ENCODE measurements at places on chromosomes 1 and 21. TPM values are rescaled to one million over a fixed set of nuclear protein-coding genes. Genes with fewer than 3 reads are reported as not detected.

IVL gene
- total RNA-seq = not detected

IGSF8 gene
- total RNA-seq = 31.6 TPM

MROH7 gene
- 0.05 TPM for total RNA-seq

CDK18 gene
- total RNA-seq = 1.1 TPM

SERINC2 gene
- 0.10 TPM for total RNA-seq

ZNF648 gene
- total RNA-seq = not detected

CLCNKB gene
- not detected for total RNA-seq

GRCh38 chr1:41486053-41486370 is 1.5 kb upstream of the EDN2 start:
- no peaks in the 10 kb centered on the region for H3K36me3 ChIP-seq
- no peak overlapping the region for H3K4me3 ChIP-seq

DNA sequence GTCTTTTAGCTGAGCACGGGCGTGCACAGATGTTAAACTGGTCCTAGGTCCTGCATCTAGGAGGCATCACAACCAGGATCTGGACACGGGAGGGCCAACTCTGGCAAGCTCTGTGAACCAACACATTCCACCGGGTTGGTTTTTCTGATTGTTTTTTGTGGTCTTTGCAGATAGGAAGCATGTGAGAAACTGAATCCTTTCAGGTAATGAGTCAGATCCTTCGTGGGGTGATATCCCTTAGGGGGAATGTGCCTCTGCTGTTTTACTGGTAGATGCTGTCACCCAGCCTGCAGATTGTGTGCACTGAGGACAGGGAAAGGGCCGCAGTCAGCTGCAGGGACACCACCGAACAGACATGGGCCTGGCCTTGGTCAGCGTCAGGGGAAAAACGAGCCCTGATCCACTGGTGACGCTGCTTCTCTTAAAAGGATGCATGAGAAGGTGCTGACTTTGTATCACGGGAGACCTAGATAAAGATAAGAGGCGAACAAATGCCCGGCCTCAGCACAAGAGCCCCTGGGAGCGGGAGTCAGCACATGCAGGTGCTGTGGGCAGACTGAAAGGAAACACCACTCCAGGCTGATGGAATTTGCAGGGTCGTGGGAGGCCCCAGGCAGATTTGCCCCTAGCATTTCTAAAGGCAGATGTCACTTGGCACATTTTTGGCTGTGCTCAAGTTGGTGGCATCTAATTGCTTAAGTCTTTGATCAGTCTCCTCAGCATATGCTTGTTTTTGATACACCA is 51.1 kb downstream of the DOP1B start:
- H3K27me3 ChIP-seq = no peaks in the 10 kb centered on the region
- no peak overlapping the region for H3K4me3 ChIP-seq
- H3K36me3 ChIP-seq = peaks cover 33% of the 10 kb centered on the region
- no peak for DNase-seq

- H3K4me3 ChIP-seq = no peak overlapping the region
- H3K4me1 ChIP-seq = peaks cover 4% of the 10 kb centered on the region
- no peaks in the 10 kb centered on the region for H3K27me3 ChIP-seq
- H3K27ac ChIP-seq = no peak overlapping the region
- no peak for DNase-seq
- peaks cover 52% of the 10 kb centered on the region for H3K36me3 ChIP-seq
Measured at GRCh38 chr1:236854605-236854983, 59.5 kb downstream of the MTR start.

GRCh38 chr1:94737124-94737998 is 82.8 kb upstream of the SLC44A3 start:
- no peak overlapping the region for H3K4me3 ChIP-seq
- DNase-seq = no peak

DNA sequence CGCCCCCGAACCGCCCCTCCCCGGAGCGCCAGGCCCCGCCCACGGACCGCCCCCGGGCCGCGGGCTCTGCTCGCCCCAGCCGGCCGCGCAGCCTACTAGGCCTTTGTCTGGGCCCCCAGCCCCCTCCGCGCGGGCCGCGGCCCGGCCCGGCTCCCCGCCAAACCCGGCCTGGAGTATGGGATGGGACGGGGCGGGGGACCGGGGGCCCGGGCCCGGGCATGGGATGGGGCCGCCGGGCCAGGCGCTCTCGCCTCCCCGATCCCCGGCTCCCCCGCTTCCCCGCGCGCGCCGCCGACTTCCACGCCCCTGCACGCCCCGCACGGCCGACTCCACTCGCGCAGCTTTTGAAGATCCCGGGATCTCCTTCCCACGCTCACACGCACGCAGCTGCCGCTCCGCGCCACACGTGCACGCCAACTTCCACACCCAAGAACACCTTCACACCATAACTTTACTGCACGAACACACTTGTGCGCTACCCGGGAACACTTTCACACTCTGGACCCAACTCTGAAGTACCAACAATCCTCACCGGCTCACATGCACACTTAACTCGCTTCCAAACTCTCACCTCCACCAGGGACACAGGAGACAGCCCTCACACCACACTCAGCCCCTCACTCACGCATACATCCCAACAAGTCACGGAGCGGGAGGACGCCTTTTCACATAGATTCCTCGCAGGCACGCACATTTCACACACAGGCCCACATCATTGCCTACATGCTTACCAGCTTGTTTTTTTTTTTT is 437 bp upstream of the HSPG2 start:
- peaks cover 6% of the 10 kb centered on the region for H3K4me1 ChIP-seq
- H3K4me3 ChIP-seq = peak overlapping the region; percentile 76
- DNase-seq = peak; percentile 56
- H3K27me3 ChIP-seq = peaks cover 38% of the 10 kb centered on the region
- H3K27ac ChIP-seq = no peak overlapping the region

GRCh38 chr1:178004926-178005391 is 35.1 kb upstream of the SEC16B start:
- no peaks in the 10 kb centered on the region for H3K4me1 ChIP-seq
- no peak overlapping the region for H3K4me3 ChIP-seq
- no peaks in the 10 kb centered on the region for H3K27me3 ChIP-seq
- no peaks in the 10 kb centered on the region for H3K36me3 ChIP-seq
- H3K27ac ChIP-seq = no peak overlapping the region

GRCh38 chr1:160853754-160854153 is 8.9 kb downstream of the CD244 start:
- H3K27me3 ChIP-seq = peaks cover 5% of the 10 kb centered on the region
- H3K4me3 ChIP-seq = no peak overlapping the region
- H3K4me1 ChIP-seq = no peaks in the 10 kb centered on the region

All from activated CD4-positive, alpha-beta memory T cell treated with anti-CD3 and anti-CD28 coated beads, Interleukin-2, amount 10 ng/mL, durations not matched to agents 7 days and 5 days (primary cell).